Posterior cingulate gyrus (tissue), 11 donors: ENCODE measurements at places on chromosomes 3 and 15.
A peak's percentile ranks its signal among the peaks of the same experiment; 100 is the strongest.

GRCh38 chr15:79834495-79834894 lies 62.3 kb downstream of the MTHFS start:
- no peak for DNase-seq

DNA sequence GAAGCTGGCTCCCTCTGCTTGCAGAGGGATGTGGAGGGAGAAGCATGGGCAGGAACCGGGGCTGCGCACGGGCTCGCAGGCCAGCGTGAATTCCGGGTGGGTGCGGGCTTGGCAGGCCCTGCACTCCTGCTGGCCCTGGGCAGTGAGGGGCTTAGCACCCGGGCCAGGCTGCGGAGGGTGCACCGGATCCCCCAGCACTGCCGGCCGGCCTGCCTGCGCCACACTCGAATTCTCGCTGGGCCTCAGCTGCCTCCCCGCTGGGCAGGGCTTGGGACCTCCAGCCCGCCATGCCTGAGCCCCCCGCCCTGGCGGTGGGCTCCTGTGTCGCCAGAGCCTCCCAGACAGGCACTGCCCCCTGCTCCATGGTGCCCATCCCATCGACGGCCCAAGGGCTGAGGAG lies 47.6 kb upstream of the SPATA12 start:
- DNase-seq: peak; percentile 81

- DNase-seq: no peak
These were observed 210.3 kb upstream of the SGO1 start for GRCh38 chr3:20396335-20396734.

- no peak for DNase-seq
These were observed 200.3 kb upstream of the SLC2A2 start for GRCh38 chr3:171226794-171227193.

DNA sequence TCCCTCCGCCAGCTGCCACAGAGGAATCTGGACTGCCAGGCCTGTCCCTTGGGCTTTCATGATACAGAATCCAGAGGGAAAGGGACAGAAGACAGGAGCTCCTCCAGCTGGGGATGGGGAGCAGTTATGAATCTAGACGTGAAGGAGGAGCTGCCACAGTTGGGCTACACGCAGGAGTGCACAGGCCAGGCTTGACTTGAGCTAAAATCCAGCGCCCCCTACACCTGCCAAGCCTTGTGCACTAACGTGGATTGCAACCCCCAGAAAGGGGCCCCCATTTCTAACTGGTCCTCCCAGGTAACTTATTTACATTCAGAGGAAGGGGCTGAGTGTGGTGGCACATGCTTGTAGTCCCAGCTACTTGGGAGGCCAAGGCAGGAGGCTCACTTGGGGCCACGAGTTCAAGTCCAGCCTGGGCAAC lies 14.3 kb downstream of the KLHL6 start:
- no peak for DNase-seq
